M059J (cell line): ENCODE measurements at places on chromosomes 6 and 20. TPM values are rescaled to one million over a fixed set of nuclear protein-coding genes. Genes with fewer than 3 reads are reported as not detected.

Gene TMEM151B
- 0.05 TPM in 1 of 2 replicates, not detected in the other for total RNA-seq

Gene RGS17
- total RNA-seq = 1.2 and 1.3 TPM in 2 replicates

Gene HFE
- 16.9 and 20.6 TPM in 2 replicates for total RNA-seq

GRCh38 chr6:83514466-83514865 lies 2.1 kb downstream of the PRSS35 start:
- DNase-seq = no peak

GRCh38 chr20:35370751-35371150 lies 41.0 kb downstream of the UQCC1 start:
- DNase-seq = no peak

- DNase-seq = peak; percentile 49
Measured at GRCh38 chr20:38231531-38232121, 28.9 kb downstream of the KIAA1755 start.

Gene HDGFL1
- total RNA-seq = not detected in 2 replicates

Gene PSORS1C2
- not detected in 2 replicates for total RNA-seq

DNA sequence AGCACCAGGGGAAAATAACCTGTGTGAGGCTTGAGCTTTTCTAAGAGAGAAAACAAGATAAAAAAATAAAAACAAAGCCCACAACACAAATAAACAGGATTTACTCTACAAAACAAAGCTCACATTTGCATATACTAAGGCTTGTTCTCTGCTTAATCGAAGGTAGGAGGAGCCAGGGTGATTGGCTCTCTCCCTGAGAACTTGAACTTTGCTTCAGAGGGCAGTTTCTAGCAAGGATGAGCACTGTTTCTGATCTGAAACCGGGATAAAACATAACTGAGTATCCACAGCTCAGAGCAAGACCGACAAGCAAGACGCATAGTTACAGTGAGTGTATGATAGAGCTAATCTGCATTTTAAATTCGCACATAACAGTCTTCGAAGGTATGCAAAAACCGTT lies 200.6 kb downstream of the PRKN start:
- no peak for DNase-seq

Gene MEI4
- total RNA-seq = not detected in 2 replicates

Gene BIRC7
- not detected in 2 replicates for total RNA-seq

Gene ATP5F1E
- 71.7 and 100 TPM in 2 replicates for total RNA-seq

Gene MDFI
- total RNA-seq = 0.79 and 1.4 TPM in 2 replicates

- DNase-seq = no peak
Measured at GRCh38 chr6:53934023-53934422, 139.2 kb downstream of the LRRC1 start.

Gene C4A
- 4.1 and 5.6 TPM in 2 replicates for total RNA-seq

Gene TULP1
- not detected in 2 replicates for total RNA-seq

DNA sequence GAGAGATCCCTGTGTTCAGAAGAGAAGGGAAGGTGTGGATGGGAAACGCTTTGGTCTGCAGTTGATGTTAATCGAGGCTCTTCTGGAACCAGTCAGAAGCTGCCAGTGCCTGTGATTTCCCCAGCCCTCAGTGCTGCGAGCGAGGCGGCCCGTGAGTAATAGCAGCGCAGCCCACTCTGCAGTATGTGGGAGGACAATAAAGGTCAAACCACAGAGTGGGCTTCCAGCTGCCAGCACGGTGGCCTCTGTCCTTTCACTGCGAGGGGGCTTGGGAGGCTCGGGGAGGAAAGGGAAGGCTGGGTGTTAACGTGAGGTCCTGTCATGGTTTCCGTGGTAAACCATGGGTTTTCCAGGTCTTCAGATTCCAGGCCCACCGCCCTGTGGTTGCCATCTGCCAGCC lies 32.3 kb upstream of the TAGAP start:
- DNase-seq = no peak

DNA sequence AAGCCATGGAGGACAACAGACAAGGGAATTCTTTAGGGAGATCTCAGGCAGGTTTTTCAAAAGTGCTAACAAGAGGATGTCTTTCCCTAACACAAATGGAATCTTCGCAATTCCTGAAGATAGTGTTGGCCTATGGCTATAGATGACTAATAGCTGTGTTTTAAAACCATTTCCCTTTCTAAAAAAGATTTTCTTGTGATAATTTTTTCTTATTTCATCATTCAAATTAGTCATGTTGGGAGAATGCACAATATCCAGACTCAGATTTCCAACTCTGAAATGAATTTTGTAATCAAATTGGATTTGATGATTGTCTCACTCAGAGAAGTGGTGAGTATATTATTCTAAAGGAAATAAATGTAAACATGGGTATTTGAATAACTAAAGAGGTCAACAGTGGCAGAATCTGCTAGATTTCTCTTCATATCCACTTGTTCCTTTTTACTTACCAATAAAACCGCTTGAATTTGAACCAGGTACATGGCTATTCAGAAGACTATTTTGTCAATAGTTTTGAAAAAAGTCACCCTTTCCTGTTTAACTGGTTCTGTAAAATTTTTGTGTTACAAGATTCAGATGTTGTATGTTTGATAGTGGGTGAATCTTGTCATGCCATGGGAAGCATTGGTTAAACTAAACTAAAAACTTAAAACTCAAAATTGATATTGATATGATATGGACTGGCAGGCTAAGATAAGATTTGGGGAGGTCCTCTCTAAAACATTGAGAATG lies 1223.7 kb upstream of the EYS start:
- DNase-seq = peak; percentile 85

Gene PRRC2A
- total RNA-seq = 71.4 and 121 TPM in 2 replicates

- no peak for DNase-seq
Measured at GRCh38 chr6:154930451-154930851, 64.7 kb upstream of the TIAM2 start.

DNA sequence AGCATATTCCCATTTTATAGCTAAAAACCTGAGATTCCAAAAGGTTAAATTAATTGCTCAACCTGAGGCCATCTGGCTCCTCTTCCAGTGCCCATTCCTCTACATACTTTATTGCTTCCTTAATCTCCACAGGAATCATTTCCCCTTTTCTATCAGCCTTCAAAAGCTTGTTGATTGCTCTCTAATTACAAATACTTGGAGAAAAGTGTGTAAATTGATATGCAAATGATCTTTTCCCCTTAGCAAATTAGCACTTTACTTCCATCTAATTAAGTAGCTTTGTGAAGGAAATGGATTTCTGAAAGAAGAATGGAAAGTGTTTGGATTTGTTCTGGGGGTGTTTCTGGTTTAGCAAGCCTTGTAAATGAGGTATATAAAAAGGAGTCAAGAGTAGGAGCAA lies 323.3 kb downstream of the GRIK2 start:
- no peak for DNase-seq

GRCh38 chr6:16965689-16966088 lies 136.2 kb upstream of the STMND1 start:
- DNase-seq = no peak

Gene CALHM4
- not detected in 2 replicates for total RNA-seq

DNA sequence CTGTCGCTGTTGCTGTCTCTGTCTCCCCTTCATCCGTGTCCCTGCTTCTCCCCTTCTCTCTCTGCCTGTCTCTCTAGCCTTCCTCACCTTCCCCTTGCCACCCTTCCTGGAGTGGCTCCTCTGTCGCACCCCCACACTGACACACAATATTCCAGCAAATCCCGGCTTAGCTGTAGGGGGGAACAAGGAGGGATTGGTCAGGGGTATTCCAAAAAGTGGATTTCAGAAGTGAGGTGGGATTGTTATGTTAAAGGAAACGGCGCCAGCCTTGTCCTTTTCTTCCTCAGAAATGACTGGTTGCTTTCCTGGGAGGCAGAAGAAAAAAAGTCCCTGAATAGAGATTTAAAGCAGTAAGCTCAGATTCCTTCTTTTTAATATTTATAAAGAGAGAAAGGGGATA lies 76.3 kb upstream of the SIRPA start:
- DNase-seq = no peak

DNA sequence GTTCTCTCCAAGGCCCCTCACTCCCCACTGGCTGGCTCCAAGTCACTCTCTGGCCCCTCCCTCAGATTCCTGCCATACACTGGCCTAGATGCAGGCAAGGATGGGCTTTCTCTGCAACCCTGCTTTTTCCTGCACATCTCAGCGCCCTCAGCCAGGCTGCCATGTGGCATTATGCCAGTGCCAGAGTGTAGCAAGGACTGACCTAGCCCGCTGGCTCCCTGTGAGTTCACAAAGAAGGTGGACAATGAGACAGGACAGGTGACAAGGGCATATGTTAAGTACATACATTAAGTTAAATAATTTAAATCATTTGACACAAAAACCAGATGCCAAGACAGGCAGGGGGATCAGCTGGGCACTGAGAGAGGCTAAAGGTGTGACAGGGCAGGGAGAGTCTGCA lies 394.6 kb downstream of the ZFAND3 start:
- no peak for DNase-seq

DNA sequence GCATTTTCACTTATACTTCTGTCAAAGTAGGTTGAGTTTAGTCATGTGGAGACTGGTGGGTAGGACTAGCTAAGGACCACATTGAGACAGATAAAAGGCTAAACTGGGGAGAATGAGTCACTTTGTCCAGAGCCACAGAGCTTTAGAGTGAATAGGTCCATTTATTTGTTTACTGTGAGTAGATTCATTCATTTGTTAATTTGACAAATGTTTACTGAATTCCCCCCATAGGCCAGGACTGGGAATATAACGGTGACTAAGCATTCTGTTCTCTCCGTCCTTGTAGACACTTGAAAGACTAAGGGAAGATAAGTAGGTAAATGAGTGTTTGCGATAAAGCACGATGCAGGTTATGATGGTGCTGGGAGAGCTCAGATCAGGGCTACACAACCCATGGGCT lies 699.7 kb upstream of the ID4 start:
- DNase-seq = peak; percentile 1

GRCh38 chr6:113172531-113172966 lies 684.6 kb upstream of the MARCKS start:
- peak; percentile 27 for DNase-seq

Gene ZNF318
- total RNA-seq = 8.4 and 10.9 TPM in 2 replicates

DNA sequence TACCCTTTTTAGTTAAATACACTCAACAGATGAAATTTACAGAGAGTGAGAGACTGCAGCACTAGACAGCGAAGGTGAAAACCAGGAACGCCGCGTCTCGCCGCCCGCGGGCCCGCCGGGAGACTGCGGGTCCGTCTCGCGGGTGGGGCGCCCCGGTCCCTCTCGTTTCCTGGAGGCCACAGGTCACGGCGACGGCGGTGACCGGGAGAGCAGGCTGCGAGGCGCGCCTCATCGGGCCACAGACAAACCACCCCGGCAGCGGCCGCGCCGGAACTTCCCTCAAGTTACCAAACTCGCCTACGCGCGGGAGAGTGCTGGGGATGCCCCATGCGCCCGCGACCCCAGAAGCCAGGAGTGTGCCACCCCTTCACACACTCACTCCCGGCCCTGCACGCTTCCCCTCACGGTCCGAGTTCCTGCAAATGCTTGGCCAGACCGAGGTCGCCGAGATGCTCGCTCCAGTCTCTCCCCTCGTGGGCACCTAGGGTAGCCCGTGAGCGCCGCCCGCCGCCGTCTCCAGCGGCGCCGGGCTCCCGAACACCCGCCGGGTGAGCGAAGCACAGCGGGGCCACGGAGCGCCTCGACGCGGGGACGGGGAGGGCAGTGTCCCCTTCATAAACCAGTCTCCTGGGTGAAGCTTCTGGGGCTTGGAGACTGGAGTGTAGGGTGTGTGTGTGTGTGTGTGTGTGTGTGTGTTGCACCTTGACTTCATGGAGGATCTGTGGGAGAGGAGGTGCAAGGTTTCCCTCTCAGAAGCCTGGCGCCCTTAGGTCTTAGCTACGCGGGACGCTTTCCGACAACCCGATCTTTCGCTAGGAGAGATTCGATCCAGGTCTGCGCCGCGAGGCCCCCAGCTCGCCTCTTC lies 1.4 kb downstream of the BACH2 start:
- peak; percentile 14 for DNase-seq

DNA sequence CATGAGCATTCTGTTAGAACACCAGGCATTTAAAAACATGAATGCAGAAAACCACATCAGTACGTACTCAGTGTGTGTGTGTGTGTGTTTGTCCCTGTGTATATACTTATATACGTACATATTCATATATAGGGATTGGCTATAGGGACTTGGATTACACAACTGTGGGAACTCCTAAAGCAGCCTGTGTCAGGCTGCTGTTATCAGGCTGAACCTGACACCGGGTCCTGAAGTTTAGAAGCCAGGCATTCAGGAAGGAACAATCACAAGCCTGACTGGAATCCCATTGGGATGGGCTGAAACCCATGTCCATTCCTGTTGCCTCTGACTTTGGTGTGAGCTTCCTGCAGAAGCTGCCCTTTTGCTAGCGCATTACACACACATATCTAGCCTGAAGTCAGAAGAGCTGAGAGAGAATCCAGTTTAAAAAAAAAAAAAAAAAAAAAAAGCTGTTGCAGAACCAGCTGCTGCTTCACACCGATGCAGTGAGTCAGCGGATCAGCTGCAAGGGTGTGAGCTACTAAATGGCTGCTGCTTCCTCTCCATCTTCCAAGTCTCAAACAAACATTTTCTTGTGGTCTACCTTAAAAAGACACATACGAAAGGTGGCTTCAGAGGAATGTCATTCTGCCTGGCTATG lies 348.1 kb downstream of the THBS2 start:
- peak; percentile 44 for DNase-seq

- DNase-seq = no peak
Measured at GRCh38 chr20:719816-720215, 44.2 kb upstream of the SCRT2 start.

DNA sequence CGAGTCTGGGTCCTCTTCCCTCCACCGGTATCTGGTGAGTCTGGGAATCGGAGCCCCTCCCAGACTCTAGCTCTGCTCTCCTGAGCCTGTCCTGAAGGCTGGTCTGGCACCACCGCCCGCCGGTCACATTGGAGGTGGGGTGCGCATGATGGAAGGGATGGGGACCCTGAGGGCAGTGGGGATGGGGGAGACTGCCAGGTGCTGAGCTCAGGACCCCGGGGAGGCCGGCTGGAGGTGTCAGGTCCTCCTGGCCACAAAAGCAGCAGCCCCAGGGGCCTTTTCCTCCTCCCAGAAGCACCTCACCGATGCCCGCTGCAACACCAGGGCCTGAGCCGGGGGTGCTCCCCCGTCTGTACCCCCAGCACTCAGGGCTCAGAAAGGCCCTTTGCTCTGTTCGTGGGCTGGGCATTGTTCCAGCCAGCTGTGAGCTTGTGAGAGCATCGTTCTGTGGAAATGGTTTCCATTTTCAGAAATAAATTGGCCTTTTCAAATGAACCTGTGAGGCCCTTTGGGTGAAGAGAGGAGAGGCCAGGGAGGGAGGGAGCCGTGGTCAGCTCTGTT lies 2.5 kb upstream of the NPBWR2 start:
- no peak for DNase-seq

- DNase-seq = no peak
Measured at GRCh38 chr6:16187176-16187575, 51.2 kb upstream of the GMPR start.
